Aorta (tissue), 5 donors: ENCODE measurements at places on chromosomes 3 and 15. TPM values are rescaled to one million over a fixed set of nuclear protein-coding genes. Genes with fewer than 3 reads are reported as not detected.

GRCh38 chr3:54564374-54564925 is 363.4 kb downstream of the LRTM1 start:
- H3K4me1 ChIP-seq: no peaks in the 10 kb centered on the region
- no peaks in the 10 kb centered on the region for H3K36me3 ChIP-seq
- DNase-seq: no peak
- no peaks in the 10 kb centered on the region for H3K27me3 ChIP-seq
- H3K27ac ChIP-seq: no peak overlapping the region

DNA sequence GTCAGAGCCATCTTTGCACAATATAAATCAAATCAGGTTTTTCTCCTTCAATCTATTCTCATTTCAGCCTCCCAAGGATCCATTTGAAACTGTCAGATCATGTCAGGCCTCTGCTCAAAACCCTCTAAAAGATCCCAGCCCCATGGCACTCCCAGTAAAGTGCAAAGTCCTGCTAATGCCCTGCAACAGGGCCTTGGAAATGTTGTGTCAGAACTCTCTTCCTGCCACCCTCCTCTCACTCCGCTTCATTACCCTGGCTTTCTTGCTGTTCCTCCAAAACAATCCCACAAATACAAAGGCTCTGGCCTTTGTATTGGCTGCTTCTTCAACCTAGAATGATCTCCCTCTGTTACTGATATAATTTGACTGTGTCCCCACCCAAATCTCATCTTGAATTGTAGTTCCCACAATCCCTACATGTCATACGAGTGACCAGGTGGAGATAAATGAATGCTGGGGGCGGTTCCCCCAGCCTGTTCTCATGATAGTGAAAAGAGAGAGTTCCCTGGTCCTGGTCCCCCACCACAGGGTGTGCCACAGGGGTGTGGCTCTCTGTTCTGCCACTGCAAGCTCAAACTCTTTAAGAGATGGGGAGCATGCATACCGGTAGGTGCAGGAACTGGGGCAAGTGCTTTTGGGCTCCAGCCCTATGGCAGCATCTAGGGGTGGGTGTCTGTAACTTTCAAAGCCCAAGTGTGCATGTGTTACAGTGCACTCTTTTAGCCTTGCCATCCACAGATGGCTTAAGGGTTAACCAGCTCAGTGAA is 22.9 kb upstream of the TRA2B start:
- H3K27me3 ChIP-seq: no peaks in the 10 kb centered on the region
- no peak overlapping the region for H3K4me3 ChIP-seq
- DNase-seq: no peak
- H3K36me3 ChIP-seq: no peaks in the 10 kb centered on the region
- H3K27ac ChIP-seq: no peak overlapping the region

- H3K4me1 ChIP-seq: no peaks in the 10 kb centered on the region
- no peaks in the 10 kb centered on the region for H3K27me3 ChIP-seq
- no peak for DNase-seq
- H3K4me3 ChIP-seq: no peak overlapping the region
- no peaks in the 10 kb centered on the region for H3K36me3 ChIP-seq
- H3K27ac ChIP-seq: no peak overlapping the region
Observed at GRCh38 chr15:25179673-25180511, 225.1 kb downstream of the SNRPN start.

GRCh38 chr3:125398952-125399351 is 23.8 kb upstream of the ZNF148 start:
- H3K4me3 ChIP-seq: no peak overlapping the region
- no peaks in the 10 kb centered on the region for H3K4me1 ChIP-seq
- H3K36me3 ChIP-seq: no peaks in the 10 kb centered on the region
- no peak overlapping the region for H3K27ac ChIP-seq
- no peaks in the 10 kb centered on the region for H3K27me3 ChIP-seq
- DNase-seq: no peak

- DNase-seq: no peak
- H3K4me1 ChIP-seq: no peaks in the 10 kb centered on the region
- no peak overlapping the region for H3K4me3 ChIP-seq
- no peaks in the 10 kb centered on the region for H3K27me3 ChIP-seq
Observed at GRCh38 chr15:82135638-82136037, 89.8 kb upstream of the MEX3B start.

GRCh38 chr3:59565125-59565524 is 515.3 kb upstream of the CFAP20DC start:
- no peaks in the 10 kb centered on the region for H3K36me3 ChIP-seq
- no peak for DNase-seq
- no peaks in the 10 kb centered on the region for H3K4me1 ChIP-seq
- H3K4me3 ChIP-seq: no peak overlapping the region

- no peak overlapping the region for H3K27ac ChIP-seq
- DNase-seq: no peak
- no peaks in the 10 kb centered on the region for H3K4me1 ChIP-seq
- H3K27me3 ChIP-seq: no peaks in the 10 kb centered on the region
- H3K4me3 ChIP-seq: no peak overlapping the region
Observed at GRCh38 chr15:78691167-78691850, 50.3 kb upstream of the CHRNB4 start.

Gene CADPS
- 0.75 TPM for total RNA-seq

DNA sequence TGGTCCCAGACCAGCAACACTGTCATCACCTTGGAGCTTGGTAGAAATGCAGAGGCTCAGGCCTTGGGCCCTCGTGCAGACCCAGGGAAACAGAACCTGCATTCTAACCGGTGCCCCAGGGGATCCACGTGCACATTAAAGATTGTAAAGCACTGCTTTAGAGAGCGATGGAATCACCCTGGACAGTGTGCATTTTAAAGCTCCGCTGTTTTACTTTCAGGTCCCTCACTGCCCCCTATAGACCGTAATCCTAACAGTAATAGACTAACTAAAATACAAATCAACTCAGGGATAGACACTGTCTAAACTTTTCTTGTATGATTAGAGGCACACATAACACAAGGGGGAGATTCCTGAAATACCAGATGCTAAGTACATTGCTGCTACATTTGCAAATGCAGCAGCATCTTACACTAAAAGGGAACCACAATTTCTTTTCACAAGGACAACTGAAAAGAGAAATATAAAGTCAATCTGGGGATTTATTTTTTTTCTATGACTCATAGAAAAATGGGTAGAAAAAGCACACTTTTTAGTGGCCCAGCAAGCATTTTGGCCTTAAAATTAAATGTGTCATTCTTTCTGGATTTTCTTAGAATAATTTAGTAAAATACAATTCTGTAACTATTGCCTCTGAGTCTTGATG is 10.5 kb upstream of the SH3GL3 start:
- H3K27ac ChIP-seq: no peak overlapping the region
- DNase-seq: no peak
- no peaks in the 10 kb centered on the region for H3K27me3 ChIP-seq
- no peak overlapping the region for H3K4me3 ChIP-seq
- no peaks in the 10 kb centered on the region for H3K36me3 ChIP-seq
- H3K4me1 ChIP-seq: no peaks in the 10 kb centered on the region

Gene LRRC31
- not detected for total RNA-seq

DNA sequence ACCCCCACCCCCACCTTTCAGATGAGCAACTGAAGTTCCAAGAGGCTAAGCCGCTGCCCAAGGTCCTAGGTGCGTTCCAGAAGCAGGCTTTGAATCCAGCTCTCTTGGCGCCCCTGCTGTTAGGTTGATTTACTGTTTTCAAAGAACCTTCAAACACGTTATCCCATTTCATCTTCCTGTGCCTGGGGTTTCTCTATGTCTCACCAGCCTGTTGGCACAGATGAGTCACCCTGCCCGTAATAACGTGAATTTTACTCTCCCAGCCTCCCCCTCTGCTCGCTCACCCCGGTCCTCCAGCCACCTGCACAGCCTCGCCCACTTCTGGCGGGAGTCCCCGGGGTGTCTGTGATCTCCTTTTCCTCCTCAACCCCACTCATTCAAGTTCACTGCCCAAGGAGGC is 13.0 kb upstream of the TSEN2 start:
- no peak overlapping the region for H3K4me3 ChIP-seq
- no peaks in the 10 kb centered on the region for H3K4me1 ChIP-seq
- no peaks in the 10 kb centered on the region for H3K36me3 ChIP-seq
- H3K27me3 ChIP-seq: no peaks in the 10 kb centered on the region

Gene COL7A1
- 6.7 TPM for total RNA-seq
